ENCODE measurements at places on chromosomes 3 and 15. TPM values are rescaled to one million over a fixed set of nuclear protein-coding genes. Genes with fewer than 3 reads are reported as not detected.

ADAMTS7 gene
- total RNA-seq, result 0.66 TPM

GCSAM gene
- total RNA-seq, result 0.26 TPM

PLA2G4B gene
- total RNA-seq, result 52.5 TPM

TM4SF18 gene
- 0.95 TPM for total RNA-seq

GRCh38 chr15:99509686-99510461, 55.9 kb upstream of the MEF2A start:
- H3K27me3 ChIP-seq, result no peaks in the 10 kb centered on the region
- H3K27ac ChIP-seq, result peak overlapping the region; percentile 81
- no peak for DNase-seq
- H3K36me3 ChIP-seq, result no peaks in the 10 kb centered on the region

DNA sequence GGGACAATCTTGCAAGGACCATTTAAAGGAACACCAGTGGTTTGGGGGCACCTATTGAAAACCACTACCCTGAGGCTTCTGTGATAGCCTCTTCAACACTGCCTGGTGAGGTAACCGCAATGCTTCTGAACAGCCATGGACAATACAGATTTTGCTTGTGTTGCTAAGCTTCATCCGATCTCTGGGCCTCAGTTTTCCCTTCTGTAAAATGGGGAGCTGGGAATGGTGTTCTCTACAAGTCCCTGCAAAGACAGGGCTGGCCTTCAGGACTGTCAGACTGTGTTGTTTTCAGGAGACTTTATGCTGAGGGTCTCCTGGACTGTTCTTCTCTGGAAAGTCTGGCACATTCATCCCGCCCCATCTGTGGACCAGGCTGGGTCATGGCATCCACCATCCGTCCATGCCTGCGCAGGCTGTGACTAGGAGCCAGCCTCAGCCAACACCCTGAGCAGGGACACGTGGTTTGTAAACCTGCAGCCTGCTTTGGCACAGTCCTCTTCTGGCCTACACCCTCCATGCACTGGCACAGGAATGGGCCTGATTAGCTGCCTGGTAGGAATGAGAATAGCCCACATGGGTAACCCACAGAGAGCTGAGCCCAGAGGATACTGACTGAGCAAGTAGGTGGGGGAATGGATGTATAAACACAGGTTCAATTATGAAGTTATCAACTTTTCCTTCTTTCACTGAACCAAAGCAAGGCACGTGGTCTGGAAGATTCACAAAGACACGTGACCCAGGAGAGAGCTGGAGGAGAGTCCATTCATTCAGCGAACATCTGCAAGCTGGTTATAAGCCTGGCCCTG, 55.3 kb downstream of the ROPN1B start:
- no peak for DNase-seq
- H3K4me1 ChIP-seq, result no peaks in the 10 kb centered on the region
- H3K27ac ChIP-seq, result no peak overlapping the region
- no peak overlapping the region for H3K4me3 ChIP-seq

DNA sequence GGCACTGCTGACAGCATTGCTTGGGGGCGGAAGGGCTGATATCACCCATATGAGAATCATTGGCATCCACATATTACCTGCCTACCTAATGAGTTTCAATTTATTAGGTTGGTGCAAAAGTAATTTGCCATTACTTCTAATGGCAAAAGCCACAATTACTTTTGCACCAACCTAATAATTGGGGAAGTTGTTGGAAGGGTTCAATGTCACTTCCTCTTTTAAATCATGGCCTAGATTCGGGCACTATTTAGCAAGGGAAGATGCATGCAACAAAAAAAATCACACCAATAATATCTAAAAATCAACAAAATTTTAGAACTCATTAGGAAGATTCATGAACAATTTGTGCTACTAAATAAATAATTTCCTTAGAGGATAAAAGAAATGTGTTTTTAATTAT, 56.0 kb upstream of the AGTR1 start:
- H3K36me3 ChIP-seq, result no peaks in the 10 kb centered on the region
- H3K27ac ChIP-seq, result no peak overlapping the region

DNA sequence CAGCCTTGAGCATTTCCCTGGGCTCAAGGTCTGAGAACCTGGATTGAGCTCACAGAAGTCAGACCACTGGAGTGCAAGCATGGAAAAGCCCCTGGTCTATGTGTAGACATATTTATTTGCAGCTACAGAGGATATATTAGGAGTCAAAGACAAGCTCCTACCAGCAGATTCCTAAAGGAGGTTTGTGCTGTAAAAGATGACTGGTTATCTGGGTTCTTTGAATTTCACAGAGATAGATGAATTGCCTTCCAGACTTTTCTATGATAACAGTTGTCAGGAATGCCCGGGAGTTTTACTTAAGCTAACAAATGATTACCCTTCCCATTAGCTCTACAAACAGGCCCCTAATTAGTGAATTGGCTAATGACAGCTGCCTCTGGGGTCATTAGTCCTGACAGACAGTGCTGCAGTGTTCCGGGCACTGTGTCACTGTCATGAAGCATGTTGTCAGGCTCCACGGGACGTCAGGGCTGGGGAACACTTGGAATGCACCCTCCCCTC, 48.8 kb upstream of the PLXNA1 start:
- H3K27me3 ChIP-seq, result no peaks in the 10 kb centered on the region
- no peak overlapping the region for H3K27ac ChIP-seq
- no peak overlapping the region for H3K4me3 ChIP-seq
- H3K4me1 ChIP-seq, result peaks cover 30% of the 10 kb centered on the region
- DNase-seq, result no peak
- no peaks in the 10 kb centered on the region for H3K36me3 ChIP-seq

Data from esophagus squamous epithelium (tissue), 5 donors.